ENCODE measurements at places on chromosomes 12 and 14.

- no peak for DNase-seq
These were observed 65.9 kb downstream of the KCNA1 start for GRCh38 chr12:4975574-4975973.

DNA sequence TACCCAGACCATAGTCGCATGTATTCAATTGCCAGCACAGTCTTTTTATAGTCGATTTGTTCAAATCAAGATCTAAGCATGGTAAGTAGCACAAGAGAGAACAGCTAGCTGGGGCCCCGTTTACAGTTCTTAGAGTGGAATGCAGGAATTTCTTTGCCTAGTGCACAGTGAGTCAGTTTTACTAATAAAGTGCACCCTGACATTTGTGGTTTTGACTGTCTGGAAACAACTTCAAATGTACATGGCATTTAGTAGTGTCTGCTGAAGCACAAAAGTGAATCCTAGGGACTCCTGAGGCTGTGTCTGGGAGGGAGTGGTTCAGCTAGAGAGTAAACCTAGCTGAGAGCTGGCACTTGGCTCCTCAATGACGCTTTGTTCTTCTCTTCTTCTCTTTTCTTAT, 64.9 kb downstream of the TMX1 start:
- no peak for DNase-seq

GRCh38 chr14:101006008-101006407, 102.5 kb upstream of the RTL1 start:
- DNase-seq = no peak

- DNase-seq = no peak
These were observed 14.1 kb downstream of the ACACB start for GRCh38 chr12:109130297-109131153.

- DNase-seq = no peak
These were observed 12.5 kb upstream of the FOXN3 start for GRCh38 chr14:89429199-89430181.

DNA sequence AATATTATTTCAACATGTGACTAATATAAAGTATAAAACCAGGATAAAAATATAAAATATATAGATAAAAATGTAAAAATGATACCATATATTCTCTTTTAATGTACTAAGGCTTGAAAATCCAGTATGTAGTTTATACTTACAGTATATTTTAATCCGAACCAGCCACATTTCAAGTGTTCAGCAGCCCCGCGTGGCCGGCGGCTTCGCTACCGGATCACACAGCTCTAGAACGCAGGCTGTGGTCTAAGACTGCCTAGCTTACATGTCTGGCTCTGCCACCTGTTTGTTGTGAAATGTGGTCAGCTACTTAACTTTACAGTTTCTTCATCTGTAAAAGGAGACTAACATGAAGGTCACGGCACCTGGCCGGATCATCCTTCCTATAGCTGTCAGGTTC, 189.7 kb upstream of the TBX3 start:
- no peak for DNase-seq

DNA sequence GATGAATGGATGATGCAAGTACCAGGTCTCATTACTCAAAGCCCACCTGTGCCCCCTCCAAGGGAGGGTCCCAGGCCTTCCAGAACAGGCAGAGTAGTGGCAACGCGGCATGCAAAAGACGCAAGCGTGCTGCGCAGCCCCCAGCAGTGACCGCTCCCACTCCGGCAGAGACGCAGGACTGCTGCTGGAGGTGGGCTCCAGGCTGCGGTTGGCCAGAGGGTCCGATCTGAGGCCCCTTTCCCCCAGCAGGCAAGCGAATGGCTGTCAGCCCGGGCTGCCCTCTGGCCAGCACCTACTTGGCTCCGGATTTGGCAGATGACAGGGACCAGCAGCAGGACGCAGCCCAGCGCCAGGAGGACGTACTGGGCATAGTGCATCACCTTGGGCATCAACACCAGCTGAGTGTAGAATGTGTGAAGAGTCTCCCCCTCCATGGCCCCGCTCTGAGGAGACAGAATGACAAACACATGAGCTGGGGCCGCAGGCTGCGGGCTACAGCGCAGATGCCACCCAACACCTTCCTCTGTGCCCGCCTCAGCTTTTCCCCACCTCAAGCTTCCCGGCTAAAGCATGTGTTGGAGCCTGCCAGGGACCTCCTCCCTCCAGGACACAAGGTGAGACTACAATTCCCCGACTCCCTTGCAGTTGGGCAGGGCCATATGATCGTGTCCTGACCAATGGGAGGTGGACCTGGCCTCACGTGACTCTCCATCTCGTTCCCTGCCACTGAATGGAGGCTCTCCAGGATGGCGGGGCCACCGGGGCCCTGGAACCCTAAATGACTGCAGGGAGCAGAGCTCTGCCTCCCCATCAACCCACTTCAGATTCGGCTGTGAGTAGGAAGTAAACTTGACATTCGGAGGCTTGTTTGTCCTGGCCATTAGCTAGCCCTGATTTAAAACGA, 77.4 kb downstream of the SCARB1 start:
- no peak for DNase-seq

GRCh38 chr12:39116861-39117260, 211.5 kb upstream of the CPNE8 start:
- DNase-seq = no peak

- no peak for DNase-seq
These were observed 13.3 kb downstream of the SLCO1B1 start for GRCh38 chr12:21144309-21144708.

DNA sequence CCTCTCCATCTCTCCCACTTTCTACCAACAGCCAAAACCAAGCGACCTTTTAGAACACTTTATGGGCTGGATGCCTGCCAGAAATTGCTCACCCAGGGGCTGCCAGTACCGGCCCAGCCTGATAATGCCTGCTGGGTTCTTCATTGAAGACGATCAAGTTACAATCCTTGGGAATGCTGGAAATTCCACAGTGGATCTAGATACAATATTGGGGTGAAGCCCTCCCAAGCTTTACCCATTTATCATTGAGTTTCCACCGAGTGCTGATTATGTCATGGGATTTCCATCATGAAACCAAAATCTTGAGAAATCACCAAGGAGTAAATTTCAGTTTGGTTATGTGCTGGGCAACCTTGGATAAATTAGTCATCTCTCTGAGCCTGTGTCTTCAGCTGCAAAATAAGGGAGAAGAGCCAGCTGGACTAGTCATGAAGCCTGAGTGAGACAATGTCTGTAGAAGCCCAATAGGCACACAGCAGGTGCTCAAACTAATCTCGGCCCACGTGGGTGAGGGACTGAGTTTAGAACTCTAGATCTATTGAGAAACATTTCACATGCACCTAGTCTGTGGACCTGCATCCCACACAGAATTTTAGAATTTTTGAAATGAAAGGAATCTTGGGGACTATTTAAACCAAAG, 75.5 kb upstream of the CLMN start:
- DNase-seq = no peak

DNA sequence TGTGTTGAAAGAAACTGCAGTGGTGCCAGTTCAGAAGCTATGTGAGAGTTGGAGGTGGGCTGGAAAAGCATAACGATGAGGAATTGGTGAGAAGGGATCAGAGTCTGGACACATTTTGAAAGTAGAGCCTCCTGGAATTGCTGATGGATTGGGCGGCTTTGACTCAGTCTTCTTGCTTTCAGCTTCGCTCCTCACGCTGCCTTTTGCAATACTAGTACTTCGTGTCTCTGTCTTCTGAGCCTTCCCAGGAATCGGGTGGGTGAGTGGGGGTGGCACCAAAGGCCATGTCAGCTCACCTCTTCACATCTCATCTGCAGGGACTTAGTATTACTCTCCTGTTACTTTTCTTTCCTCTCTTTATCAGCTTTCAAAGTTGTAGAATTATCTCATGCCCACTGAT, 101.6 kb upstream of the RFX4 start:
- DNase-seq = no peak
